ENCODE measurements at places on chromosomes 4 and X.

DNA sequence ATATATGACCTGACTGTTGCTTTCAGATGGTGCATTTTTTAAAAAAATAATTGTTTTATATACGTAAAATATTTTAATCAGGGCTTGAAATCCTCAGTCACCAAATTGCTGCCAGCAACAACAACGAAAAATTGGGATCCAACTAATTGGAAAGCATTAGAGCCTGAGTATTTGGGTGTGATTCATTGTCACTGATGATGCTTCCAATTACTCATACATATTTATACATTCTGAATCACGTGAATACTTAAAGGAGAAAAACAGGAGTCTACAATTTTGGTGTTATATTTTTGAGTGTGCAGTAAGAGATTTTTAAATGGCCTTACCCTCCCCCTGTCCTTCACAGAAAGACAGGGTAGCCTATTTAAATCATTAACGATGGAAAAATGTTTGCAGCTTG lies 765.6 kb upstream of the TENM3 start:
- no peak overlapping the region for H3K4me3 ChIP-seq
- no peak overlapping the region for H3K27ac ChIP-seq
- H3K4me1 ChIP-seq = no peaks in the 10 kb centered on the region
- no peaks in the 10 kb centered on the region for H3K27me3 ChIP-seq

DNA sequence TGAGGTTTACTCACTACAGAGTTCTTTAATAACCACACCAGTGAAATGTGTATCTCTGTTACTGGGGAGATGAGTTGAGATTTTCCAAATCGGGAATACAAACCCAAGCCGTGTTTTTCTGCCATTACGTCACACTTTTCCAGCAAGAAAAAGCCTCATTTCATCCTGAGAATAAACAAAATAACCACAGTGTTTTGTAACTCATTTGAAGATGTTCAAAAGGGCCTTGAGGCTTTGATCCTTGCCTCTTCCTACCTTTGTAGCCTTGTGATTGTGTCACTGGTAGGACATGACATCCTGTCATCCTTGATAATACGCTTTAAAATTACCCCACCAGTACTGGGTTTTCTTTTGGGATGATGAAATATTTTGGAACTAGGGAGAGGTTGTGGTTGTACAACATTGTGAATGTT lies 2.9 kb downstream of the USP11 start:
- no peak for DNase-seq
- H3K27ac ChIP-seq = no peak overlapping the region
- H3K4me3 ChIP-seq = no peak overlapping the region

DNA sequence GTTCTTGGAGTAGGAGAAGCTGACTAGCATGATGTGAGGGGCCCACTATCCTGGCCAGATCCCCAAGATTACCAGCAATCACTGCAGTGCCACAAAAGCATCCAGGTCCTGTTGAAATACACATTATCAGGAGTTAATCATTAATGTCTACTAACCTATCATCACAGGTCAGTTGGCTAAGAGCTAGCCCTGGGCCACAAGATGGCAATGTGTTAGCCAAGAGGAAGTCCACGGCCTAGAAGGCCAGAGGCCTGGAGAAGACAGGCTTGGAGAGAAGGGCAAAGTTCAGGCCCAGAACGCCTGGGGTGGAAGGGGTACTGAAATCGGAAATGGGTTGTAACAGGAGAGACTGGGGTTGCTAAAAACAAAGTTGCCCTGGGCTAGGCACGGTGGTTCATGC lies 19.9 kb upstream of the KIAA1210 start:
- no peak overlapping the region for H3K4me3 ChIP-seq
- H3K36me3 ChIP-seq = no peaks in the 10 kb centered on the region
- no peak overlapping the region for H3K27ac ChIP-seq

GRCh38 chr4:66766557-66766956 lies 778.7 kb downstream of the CENPC start:
- H3K36me3 ChIP-seq = no peaks in the 10 kb centered on the region
- no peak overlapping the region for H3K4me3 ChIP-seq
- no peak overlapping the region for H3K27ac ChIP-seq
- no peak for DNase-seq

GRCh38 chr4:121304893-121305292 lies 75.9 kb downstream of the QRFPR start:
- no peaks in the 10 kb centered on the region for H3K27me3 ChIP-seq
- no peaks in the 10 kb centered on the region for H3K4me1 ChIP-seq
- H3K27ac ChIP-seq = no peak overlapping the region

DNA sequence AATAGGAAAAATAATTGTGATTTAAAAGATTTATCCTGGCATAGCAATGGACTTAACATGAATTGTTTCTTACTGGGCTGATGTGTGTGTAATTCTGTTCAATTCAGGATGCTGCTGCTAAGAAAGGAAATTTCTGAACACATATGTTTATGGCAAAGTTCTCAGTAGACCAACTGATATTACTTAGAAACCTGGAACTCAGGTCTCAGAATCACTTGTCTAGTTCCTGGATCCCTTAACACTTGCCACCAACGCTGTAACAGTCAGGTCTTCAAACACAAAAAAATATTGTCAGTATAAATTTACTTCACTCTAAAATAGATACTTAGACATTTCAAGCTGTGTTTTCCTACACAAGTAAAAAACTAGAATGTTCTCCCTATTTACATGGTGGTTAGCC lies 5.5 kb downstream of the CASP3 start:
- H3K27me3 ChIP-seq = no peaks in the 10 kb centered on the region
- peaks cover 4% of the 10 kb centered on the region for H3K36me3 ChIP-seq
- peak overlapping the region; percentile 93 for H3K27ac ChIP-seq
- no peak for DNase-seq
- H3K4me3 ChIP-seq = no peak overlapping the region

DNA sequence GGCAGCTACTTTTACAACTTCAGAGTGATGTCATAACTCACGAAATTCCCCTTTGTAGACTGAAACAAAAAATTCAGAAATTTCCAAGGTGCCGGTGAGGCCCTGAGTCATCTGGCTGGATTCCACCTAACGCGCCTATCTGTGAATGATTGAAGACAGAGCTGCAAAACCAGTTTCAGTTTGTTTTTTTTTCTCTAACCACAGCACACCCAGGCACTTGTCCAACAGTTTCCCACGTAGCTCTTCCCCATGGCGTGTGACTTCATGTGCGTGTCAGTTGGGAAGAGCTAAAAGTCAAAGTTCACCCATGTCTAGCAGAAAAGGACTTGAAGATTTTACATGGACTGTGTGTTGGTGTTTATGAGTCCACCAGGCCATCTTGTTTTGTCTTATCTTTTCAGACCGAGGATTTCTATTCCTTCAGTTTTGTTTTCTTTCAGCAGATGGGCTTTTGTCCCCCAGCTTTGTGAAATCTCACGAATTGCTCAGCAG lies 16.4 kb downstream of the TCEANC start:
- H3K4me3 ChIP-seq = no peak overlapping the region
- H3K27ac ChIP-seq = no peak overlapping the region
- no peaks in the 10 kb centered on the region for H3K4me1 ChIP-seq
- no peaks in the 10 kb centered on the region for H3K27me3 ChIP-seq
- no peaks in the 10 kb centered on the region for H3K36me3 ChIP-seq

DNA sequence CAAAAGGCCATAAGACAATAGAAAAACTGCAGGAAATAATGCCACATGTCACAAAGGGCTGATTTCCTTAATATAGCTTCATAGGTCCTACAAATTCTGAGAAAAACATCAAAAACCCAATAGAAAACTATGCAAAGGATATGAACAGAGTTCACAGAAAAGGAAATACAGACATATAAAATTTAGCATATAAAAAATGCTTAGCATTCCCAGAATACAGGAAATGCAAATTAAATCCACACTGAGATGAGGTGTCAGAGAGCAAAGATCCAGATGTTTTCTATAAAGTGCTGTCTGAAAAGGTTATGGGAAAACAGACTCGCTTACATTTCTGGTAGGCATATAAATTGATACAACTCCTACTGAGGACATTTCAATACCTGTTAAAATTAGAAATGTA lies 33.8 kb downstream of the TXK start:
- H3K36me3 ChIP-seq = no peaks in the 10 kb centered on the region
- H3K4me3 ChIP-seq = no peak overlapping the region
- H3K27ac ChIP-seq = no peak overlapping the region
- no peak for DNase-seq

GRCh38 chr4:128668566-128668965 lies 140.9 kb upstream of the JADE1 start:
- no peaks in the 10 kb centered on the region for H3K36me3 ChIP-seq
- H3K27me3 ChIP-seq = no peaks in the 10 kb centered on the region
- no peaks in the 10 kb centered on the region for H3K4me1 ChIP-seq
- H3K4me3 ChIP-seq = no peak overlapping the region
- DNase-seq = no peak

- peaks cover 41% of the 10 kb centered on the region for H3K4me1 ChIP-seq
- DNase-seq = peak; percentile 37
- peak overlapping the region; percentile 88 for H3K27ac ChIP-seq
- no peaks in the 10 kb centered on the region for H3K27me3 ChIP-seq
Measured at GRCh38 chrX:12973561-12974304, 1.2 kb upstream of the TMSB4X start.
